ENCODE measurements at places on chromosomes 13 and 19. TPM values are rescaled to one million over a fixed set of nuclear protein-coding genes. Genes with fewer than 3 reads are reported as not detected.
A peak's percentile ranks its signal among the peaks of the same experiment; 100 is the strongest.

- no peaks in the 10 kb centered on the region for H3K36me3 ChIP-seq
- no peaks in the 10 kb centered on the region for H3K27me3 ChIP-seq
- H3K4me1 ChIP-seq, result peaks cover 27% of the 10 kb centered on the region
- no peak overlapping the region for H3K4me3 ChIP-seq
Measured at GRCh38 chr19:2726160-2726855, 5.1 kb upstream of the DIRAS1 start.

DNA sequence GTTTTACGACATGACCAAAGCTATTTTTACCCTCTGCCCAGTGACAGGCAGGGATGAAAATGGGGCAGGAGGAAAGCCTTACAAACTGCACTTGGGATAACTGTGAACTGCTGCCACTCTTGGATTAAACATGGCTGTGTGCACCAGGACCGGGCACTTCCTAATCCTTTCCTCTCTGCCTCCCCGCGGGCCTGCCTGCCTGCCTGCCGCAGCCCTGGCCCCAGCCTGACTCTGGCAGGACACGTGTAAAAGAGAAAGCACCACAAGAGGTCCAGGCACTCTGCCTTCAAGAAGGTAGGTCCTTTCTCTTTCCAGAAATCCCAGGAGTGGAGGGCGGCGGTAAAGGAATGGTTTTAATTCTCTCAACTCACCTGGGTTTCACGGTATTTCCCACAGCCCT, 4.8 kb downstream of the TSHZ3 start:
- H3K4me3 ChIP-seq, result no peak overlapping the region
- H3K36me3 ChIP-seq, result no peaks in the 10 kb centered on the region
- H3K27me3 ChIP-seq, result no peaks in the 10 kb centered on the region
- H3K27ac ChIP-seq, result no peak overlapping the region
- H3K4me1 ChIP-seq, result peaks cover 19% of the 10 kb centered on the region

- H3K4me1 ChIP-seq, result peaks cover 18% of the 10 kb centered on the region
- H3K27ac ChIP-seq, result no peak overlapping the region
- H3K4me3 ChIP-seq, result no peak overlapping the region
- no peaks in the 10 kb centered on the region for H3K36me3 ChIP-seq
Measured at GRCh38 chr19:18793144-18794028, 2.3 kb upstream of the COMP start.

The ZNF256 gene
- total RNA-seq, result 1.4 TPM

DNA sequence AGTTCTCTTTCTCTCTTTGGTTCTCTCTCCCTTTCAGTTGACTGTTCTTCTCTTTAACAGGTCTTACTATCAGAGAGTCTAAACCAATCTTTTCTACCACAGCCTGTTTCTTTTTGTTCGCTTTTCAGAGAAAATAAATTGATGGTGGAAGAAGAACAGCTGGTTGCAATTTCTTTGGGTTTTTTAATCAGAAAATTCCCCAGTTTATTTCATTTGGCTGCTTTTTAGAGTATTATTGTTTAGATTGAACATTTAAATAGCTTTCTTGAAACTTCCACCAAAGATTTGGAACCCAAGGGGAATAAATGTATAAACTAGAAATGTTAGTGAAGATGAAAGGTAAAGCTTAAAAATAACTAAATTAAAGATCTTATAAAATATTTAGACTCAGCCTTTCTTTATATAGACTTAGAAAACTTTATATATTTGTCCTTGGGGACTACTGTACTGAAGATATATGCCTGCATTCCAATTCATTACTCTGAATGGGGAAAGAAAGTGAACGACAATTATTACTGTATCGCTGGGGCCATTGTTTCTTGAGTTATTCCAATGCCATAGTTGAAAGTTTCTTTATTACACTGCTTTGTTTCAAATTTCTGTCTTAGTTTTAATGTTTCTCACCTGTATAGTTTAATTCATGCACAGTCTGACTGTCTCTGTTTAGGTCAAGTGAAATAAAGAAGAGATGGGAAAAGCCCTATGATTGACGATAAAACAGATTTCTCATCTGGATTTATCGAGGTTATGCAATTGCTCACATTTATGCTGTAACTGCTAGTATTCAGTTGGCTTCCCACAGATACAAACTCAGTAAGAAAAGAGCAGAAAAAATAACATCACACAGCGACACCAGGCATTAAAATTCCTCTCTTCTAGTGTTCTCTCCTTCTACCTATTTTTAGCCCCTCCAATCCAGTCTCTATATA, 169.4 kb upstream of the CSNK1A1L start:
- H3K4me1 ChIP-seq, result no peaks in the 10 kb centered on the region
- no peak overlapping the region for H3K4me3 ChIP-seq
- no peaks in the 10 kb centered on the region for H3K36me3 ChIP-seq
- no peaks in the 10 kb centered on the region for H3K27me3 ChIP-seq
- DNase-seq, result no peak

GRCh38 chr13:24207841-24208667, 47.5 kb downstream of the SPATA13 start:
- no peak for DNase-seq
- H3K4me3 ChIP-seq, result no peak overlapping the region
- H3K4me1 ChIP-seq, result no peaks in the 10 kb centered on the region
- H3K27ac ChIP-seq, result no peak overlapping the region
- H3K27me3 ChIP-seq, result no peaks in the 10 kb centered on the region
- H3K36me3 ChIP-seq, result no peaks in the 10 kb centered on the region

GRCh38 chr13:61751039-61751438, 335.4 kb upstream of the PCDH20 start:
- no peaks in the 10 kb centered on the region for H3K36me3 ChIP-seq
- DNase-seq, result no peak
- no peaks in the 10 kb centered on the region for H3K4me1 ChIP-seq
- no peak overlapping the region for H3K27ac ChIP-seq

DNA sequence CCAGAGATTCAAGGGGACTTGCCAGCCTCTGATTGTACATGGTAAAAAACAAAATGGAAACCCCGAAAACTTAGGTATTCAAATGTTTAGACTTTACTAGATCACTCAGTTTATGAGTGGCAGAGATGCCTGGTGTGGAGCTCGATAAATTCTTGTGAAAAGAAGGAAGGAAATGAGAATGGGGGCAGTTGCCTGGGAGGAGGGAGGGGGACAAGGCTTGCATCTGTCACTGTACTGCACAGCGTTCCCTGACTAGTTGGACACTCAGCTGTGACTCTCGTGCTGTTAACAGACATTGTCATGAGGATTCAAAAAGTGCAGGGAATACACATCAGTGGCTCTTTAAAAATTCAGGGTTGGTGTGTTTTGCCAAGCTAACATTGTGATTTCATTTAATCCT, 232.9 kb downstream of the ZIC5 start:
- H3K4me3 ChIP-seq, result no peak overlapping the region
- H3K4me1 ChIP-seq, result peaks cover 19% of the 10 kb centered on the region
- no peaks in the 10 kb centered on the region for H3K27me3 ChIP-seq
- no peaks in the 10 kb centered on the region for H3K36me3 ChIP-seq
- no peak overlapping the region for H3K27ac ChIP-seq
- no peak for DNase-seq

GRCh38 chr13:59452189-59452890, 711.4 kb downstream of the DIAPH3 start:
- no peaks in the 10 kb centered on the region for H3K36me3 ChIP-seq
- H3K4me1 ChIP-seq, result no peaks in the 10 kb centered on the region
- H3K27me3 ChIP-seq, result no peaks in the 10 kb centered on the region
- no peak overlapping the region for H3K27ac ChIP-seq
- DNase-seq, result no peak

The IFI30 gene
- 72.3 TPM for total RNA-seq

GRCh38 chr19:50324331-50324730, 4.8 kb downstream of the KCNC3 start:
- no peaks in the 10 kb centered on the region for H3K36me3 ChIP-seq
- peaks cover 8% of the 10 kb centered on the region for H3K4me1 ChIP-seq
- no peak overlapping the region for H3K4me3 ChIP-seq

The ZNF616 gene
- total RNA-seq, result 6.2 TPM

- no peak for DNase-seq
- no peaks in the 10 kb centered on the region for H3K27me3 ChIP-seq
- no peak overlapping the region for H3K4me3 ChIP-seq
- no peaks in the 10 kb centered on the region for H3K4me1 ChIP-seq
Measured at GRCh38 chr19:49064029-49064629, 489 bp downstream of the NTF4 start.

The ZNF132 gene
- total RNA-seq, result 3.1 TPM

GRCh38 chr13:111115965-111116521, 933 bp downstream of the ARHGEF7 start:
- peak overlapping the region; percentile 76 for H3K4me3 ChIP-seq
- H3K36me3 ChIP-seq, result no peaks in the 10 kb centered on the region
- H3K27me3 ChIP-seq, result no peaks in the 10 kb centered on the region
- peaks cover 9% of the 10 kb centered on the region for H3K4me1 ChIP-seq

- no peaks in the 10 kb centered on the region for H3K36me3 ChIP-seq
- peaks cover 4% of the 10 kb centered on the region for H3K4me1 ChIP-seq
- DNase-seq, result no peak
- H3K27ac ChIP-seq, result no peak overlapping the region
- no peaks in the 10 kb centered on the region for H3K27me3 ChIP-seq
Measured at GRCh38 chr13:43432958-43433357, 353.8 kb downstream of the ENOX1 start.

DNA sequence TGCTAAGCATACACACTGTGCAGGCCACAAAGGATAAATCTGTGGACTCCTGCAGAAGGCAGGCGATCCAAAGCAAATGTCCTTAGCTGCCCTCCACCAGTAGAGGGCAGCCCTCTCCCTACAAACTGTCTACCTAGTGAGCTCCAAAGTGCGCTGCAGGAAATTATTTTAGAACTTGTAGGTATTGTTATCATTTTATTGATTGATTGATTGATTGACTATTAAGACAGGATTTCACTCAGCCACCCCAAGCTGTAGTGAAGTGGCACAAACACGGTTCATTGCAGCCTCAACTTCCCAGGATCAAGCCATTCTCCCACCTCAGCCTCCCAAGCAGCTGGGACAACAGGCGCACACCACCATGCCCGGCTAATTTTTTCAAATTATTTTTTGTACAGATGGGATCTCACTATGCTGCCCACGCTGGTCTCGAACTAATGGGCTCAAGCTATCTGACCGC, 37.3 kb downstream of the RNF6 start:
- H3K4me3 ChIP-seq, result no peak overlapping the region
- H3K36me3 ChIP-seq, result no peaks in the 10 kb centered on the region
- peaks cover 8% of the 10 kb centered on the region for H3K4me1 ChIP-seq
- H3K27ac ChIP-seq, result no peak overlapping the region
- H3K27me3 ChIP-seq, result no peaks in the 10 kb centered on the region

- H3K36me3 ChIP-seq, result peaks cover 17% of the 10 kb centered on the region
- no peak overlapping the region for H3K27ac ChIP-seq
- H3K27me3 ChIP-seq, result no peaks in the 10 kb centered on the region
Measured at GRCh38 chr13:100323937-100324336, 235.0 kb downstream of the PCCA start.

- H3K27ac ChIP-seq, result no peak overlapping the region
- no peaks in the 10 kb centered on the region for H3K4me1 ChIP-seq
- no peak for DNase-seq
- no peak overlapping the region for H3K4me3 ChIP-seq
- H3K27me3 ChIP-seq, result no peaks in the 10 kb centered on the region
- H3K36me3 ChIP-seq, result no peaks in the 10 kb centered on the region
Measured at GRCh38 chr19:47402504-47402903, 16.8 kb downstream of the MEIS3 start.

DNA sequence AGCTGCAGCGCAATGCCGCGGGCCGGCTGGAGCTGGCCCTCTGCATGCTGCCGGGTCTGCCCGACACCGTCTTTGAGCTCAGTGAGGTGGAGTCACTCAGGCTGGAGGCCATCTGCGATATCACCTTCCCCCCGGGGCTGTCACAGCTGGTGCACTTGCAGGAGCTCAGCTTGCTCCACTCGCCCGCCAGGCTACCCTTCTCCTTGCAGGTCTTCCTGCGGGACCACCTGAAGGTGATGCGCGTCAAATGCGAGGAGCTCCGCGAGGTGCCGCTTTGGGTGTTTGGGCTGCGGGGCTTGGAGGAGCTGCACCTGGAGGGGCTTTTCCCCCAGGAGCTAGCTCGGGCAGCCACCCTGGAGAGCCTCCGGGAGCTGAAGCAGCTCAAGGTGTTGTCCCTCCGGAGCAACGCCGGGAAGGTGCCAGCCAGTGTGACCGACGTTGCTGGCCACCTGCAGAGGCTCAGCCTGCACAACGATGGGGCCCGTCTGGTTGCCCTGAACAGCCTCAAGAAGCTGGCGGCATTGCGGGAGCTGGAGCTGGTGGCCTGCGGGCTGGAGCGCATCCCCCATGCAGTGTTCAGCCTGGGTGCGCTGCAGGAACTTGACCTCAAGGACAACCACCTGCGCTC, 3.8 kb upstream of the MAP2K7 start:
- no peak overlapping the region for H3K27ac ChIP-seq
- H3K27me3 ChIP-seq, result no peaks in the 10 kb centered on the region
- no peak for DNase-seq
- H3K4me3 ChIP-seq, result no peak overlapping the region

- no peak overlapping the region for H3K27ac ChIP-seq
- no peak overlapping the region for H3K4me3 ChIP-seq
- H3K36me3 ChIP-seq, result no peaks in the 10 kb centered on the region
- H3K27me3 ChIP-seq, result peaks cover 3% of the 10 kb centered on the region
- DNase-seq, result no peak
- no peaks in the 10 kb centered on the region for H3K4me1 ChIP-seq
Measured at GRCh38 chr13:35473206-35473775, 3.2 kb downstream of the MAB21L1 start.

- H3K27me3 ChIP-seq, result no peaks in the 10 kb centered on the region
- peaks cover 3% of the 10 kb centered on the region for H3K4me1 ChIP-seq
- H3K36me3 ChIP-seq, result no peaks in the 10 kb centered on the region
- H3K4me3 ChIP-seq, result peak overlapping the region; percentile 61
Measured at GRCh38 chr19:23415561-23416191, 20.4 kb upstream of the ZNF91 start.

The ZNF440 gene
- 23.5 TPM for total RNA-seq

DNA sequence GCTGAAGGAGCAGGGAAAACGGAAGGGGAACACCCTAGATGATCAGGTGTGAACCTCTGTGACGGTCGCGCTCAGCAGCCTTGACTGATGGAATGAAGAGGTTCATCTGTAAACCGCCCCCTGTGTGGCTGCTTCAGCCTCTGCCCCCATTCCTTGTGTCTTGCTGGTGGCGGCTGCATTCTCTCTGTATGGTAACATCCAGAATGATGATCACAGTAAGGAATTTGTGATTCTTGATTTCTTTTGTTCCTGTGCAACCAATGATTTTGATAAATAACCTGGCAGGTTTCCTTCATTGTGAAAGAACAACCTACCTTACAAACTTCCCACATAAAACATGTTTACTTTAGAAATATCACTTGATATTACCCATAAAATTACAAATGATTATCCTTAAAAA, 118.7 kb upstream of the MCF2L start:
- H3K4me1 ChIP-seq, result no peaks in the 10 kb centered on the region
- H3K27ac ChIP-seq, result no peak overlapping the region
- no peak for DNase-seq
- no peaks in the 10 kb centered on the region for H3K27me3 ChIP-seq
- H3K36me3 ChIP-seq, result peaks cover 4% of the 10 kb centered on the region

GRCh38 chr13:51619614-51620013, 35.4 kb downstream of the WDFY2 start:
- no peaks in the 10 kb centered on the region for H3K27me3 ChIP-seq
- H3K4me1 ChIP-seq, result peaks cover 34% of the 10 kb centered on the region
- DNase-seq, result no peak
- H3K4me3 ChIP-seq, result no peak overlapping the region
- H3K36me3 ChIP-seq, result no peaks in the 10 kb centered on the region
- H3K27ac ChIP-seq, result peak overlapping the region; percentile 16

All from thoracic aorta (tissue), 2 donors.